ENCODE measurements at places on chromosomes 5 and 9.
A peak's percentile ranks its signal among the peaks of the same experiment; 100 is the strongest.

DNA sequence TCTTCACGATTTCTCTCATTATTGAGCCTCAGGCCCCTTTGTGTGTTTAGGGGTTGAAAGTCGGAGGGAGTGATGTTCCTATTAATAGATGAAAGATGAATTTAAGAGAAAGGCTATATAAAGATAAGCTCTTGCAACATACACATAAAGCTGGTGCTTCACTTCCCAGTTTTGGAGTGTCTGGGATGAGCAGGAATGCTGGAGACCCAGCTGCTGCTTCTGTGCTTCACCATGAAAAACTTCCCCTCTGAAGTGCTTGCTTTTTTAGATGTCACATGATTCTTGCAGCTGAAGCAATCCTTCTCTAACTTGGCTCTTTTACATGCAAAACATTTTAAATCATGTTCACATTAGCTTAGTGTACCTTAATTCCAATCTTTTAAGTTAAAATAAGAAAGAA lies 19.7 kb upstream of the SNCAIP start:
- no peak for DNase-seq

- no peak for DNase-seq
Observed at GRCh38 chr5:147669169-147669869, 113.2 kb downstream of the JAKMIP2 start.

GRCh38 chr5:1316588-1317340 lies 21.9 kb upstream of the TERT start:
- no peak for DNase-seq

DNA sequence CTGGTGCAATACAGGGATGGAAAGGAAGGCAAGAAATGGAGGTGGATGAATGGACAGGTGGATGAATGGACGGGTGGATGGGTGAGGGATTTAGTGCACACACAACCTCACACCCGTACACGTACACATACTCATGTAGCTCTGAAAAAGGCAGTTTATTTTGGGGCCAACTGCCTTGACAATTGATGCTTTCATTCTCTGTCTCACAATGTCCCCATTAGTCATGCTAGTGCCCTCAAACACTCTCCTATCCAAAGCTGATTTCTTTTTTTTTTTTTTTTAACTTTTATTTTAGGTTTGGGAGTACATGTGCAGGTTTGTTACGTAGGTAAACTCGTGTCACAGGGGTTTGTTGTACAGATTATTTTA lies 495.0 kb downstream of the DMAC1 start:
- DNase-seq = no peak

DNA sequence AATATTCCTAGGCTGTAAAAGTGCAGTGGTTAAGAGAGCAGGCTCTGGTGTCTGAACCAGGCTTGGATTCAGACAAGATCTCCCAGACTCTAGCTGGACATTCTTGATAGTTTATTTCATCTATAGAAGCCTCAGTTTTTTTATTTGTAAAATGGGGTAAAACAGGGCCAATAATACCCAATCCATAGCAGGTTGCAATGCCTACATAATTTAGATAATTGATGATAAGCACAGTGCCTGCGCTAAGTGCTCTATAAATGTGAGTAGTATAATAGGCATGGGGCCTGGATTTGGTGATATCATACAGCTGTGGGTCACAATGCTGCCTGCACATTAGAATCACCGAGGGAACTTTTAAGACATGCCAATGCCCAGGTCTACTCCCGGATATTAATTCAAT lies 603.5 kb downstream of the ISL1 start:
- DNase-seq = no peak

- no peak for DNase-seq
Observed at GRCh38 chr9:79572032-79572607, 355 bp downstream of the TLE4 start.

DNA sequence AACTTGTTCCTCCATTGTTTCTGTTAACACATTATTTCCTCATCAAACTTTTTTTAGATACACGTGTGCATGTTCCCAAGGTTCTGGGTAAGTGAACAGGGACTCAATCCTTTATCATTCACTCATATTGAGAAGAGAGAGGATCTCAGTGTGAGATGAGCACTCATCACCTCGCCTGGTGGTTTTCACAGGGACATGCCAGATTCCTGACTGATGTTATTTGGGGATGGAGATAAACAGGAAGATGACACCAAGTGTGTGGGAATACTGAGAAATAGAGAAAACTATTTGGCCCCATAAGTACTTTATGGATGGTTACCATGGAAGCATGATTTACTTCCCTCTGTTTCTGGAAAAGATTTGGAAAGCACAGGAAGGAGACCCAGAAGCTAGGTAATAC lies 533.3 kb upstream of the DMAC1 start:
- DNase-seq = no peak

- no peak for DNase-seq
Observed at GRCh38 chr5:113246361-113246870, 188.4 kb downstream of the TSSK1B start.

- no peak for DNase-seq
Observed at GRCh38 chr5:161287436-161287835, 259.1 kb downstream of the GABRB2 start.

DNA sequence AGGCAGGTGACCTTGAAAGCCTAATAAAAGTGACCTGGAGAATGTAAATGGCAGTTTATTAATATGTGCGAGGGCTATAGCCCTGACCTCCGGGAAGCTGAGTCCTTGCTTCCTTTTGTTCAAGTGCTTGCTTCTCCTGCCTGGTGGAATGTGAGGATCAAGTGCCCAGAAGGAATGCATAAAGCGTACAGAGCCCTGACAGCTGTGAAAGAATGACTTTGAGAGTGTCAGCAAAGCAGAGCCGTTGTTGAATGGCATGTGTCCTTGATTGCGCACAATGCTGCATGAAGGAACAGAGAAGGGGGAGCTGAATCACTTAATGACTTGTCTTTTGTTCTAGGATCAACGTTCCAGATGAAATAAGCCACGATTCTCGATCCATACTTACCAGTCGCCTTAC lies 133.0 kb downstream of the SLF1 start:
- DNase-seq = no peak

- no peak for DNase-seq
Observed at GRCh38 chr5:154055201-154055600, 16.4 kb downstream of the MFAP3 start.

GRCh38 chr5:80960531-80961375 lies 590 bp downstream of the RASGRF2 start:
- peak; percentile 69 for DNase-seq

GRCh38 chr5:175867587-175868347 lies 3.6 kb upstream of the CPLX2 start:
- no peak for DNase-seq

DNA sequence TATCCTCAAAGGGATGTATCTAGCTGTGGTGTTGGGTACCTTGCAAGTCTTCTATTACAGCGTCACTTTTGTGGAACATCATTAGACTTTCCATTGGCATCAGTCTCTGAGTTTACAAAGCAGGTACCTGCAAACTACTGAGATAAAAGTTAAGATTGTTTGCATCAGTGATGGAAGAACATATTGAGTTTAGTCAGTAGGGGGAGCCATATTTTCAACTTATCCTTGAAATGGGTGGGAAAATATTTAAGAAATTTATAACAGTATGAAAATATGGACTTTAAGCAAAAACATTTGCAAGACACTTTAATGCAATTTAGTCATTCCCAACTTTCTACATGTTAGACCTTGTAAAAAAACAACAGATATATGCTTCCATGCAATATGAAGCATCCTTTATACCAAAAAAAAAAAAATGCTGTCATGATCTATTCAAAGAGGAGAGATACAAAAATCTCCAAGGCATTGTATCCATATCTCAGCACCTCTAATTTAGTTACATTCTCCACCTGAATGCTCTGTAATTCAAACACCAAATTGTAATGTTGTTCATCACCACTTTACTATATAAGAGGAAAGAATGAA lies 98.6 kb upstream of the ADAMTS19 start:
- DNase-seq = no peak

DNA sequence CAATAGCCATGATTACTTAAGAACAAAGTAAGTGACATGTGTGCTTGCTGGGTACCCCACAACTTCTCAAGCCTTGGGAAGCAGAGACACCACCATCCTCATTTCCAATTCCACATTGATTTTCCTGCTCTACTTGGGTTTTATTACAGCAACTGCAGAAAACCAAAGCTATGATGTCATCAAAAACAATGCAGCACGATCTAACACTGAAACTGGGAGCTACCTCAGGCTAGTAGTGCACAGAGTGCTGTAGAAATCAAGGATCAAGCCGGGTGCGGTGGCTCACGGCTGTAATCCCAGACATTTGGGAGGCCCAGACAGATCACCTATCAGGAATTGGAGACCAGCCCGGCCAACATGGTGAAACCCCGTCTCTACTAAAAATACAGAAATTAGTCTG lies 174.4 kb upstream of the MSX2 start:
- no peak for DNase-seq

DNA sequence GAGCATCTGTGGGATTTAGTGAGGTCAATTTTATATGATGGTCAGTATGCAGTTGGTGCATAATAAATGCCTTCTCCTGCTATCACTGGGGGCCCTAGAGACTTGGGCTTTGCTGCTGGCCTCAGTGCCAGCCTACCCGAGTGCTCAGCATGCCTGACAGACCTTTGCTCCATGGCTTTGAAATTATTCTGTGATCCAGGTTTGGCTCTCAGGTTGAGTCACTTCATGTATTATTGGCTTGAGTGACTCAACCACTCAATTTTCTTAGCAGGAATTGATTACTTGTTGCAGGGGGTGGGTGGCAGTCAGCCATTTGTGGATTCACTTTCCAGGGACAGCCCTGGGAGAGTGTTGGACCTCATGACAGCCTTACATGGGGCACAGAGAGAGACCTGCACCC lies 13.5 kb downstream of the SLC25A48 start:
- no peak for DNase-seq

GRCh38 chr5:138651767-138652117 lies 76.5 kb upstream of the HSPA9 start:
- DNase-seq = no peak

GRCh38 chr5:110441035-110441434 lies 285.4 kb downstream of the TMEM232 start:
- no peak for DNase-seq

GRCh38 chr5:151144275-151144674 lies 13.3 kb downstream of the ANXA6 start:
- DNase-seq = no peak

DNA sequence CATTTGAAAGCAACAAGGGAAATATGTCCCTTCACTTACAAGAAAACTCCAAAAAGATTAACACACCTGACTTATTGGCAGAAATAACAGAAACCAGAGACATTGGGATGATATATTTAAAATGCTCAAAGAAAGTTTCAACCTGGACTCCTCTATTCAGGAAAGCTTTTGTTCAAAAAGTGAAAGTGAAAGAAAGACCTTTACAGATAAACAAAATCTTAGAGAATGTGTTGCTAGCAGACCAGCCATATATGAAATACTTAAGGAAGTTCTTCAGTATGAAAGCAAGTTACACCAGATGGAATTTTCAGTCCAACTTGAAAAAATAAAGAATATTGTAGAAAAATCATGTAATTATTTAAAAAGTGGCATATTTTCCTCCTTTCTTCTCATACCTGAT lies 1075.1 kb downstream of the NR2F1-AS1 start:
- no peak for DNase-seq

DNA sequence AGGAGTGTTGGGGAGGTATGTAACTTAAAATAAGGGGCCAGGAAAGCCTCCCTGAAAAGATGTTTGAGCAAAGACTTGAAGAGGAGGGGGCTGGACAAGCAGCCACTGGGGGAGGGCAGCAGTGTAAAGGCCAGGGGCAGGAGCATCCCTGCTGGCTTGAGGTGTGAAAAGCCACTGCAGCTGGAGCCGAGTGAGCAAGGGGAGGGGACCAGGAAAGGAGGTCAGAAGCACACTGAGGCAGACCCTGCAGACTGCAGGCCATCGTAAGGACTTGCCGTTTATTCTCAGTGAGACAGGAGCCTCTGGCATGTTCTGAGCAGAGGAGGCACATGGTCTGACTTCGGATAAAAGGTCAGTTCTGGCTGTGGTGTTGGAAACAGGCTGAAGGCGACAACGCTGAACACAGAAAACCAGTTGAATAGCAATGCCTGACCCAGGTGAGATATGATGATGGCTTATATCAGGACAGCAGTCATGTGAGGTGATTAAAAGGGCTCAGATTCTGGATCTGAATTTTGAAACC lies 10.2 kb upstream of the ERGIC1 start:
- no peak for DNase-seq

GRCh38 chr5:139513852-139514485 lies 31.4 kb upstream of the STING1 start:
- DNase-seq = no peak

- no peak for DNase-seq
Observed at GRCh38 chr5:169832845-169833244, 147.4 kb downstream of the INSYN2B start.

- DNase-seq = no peak
Observed at GRCh38 chr5:78956901-78957300, 28.2 kb downstream of the ARSB start.

DNA sequence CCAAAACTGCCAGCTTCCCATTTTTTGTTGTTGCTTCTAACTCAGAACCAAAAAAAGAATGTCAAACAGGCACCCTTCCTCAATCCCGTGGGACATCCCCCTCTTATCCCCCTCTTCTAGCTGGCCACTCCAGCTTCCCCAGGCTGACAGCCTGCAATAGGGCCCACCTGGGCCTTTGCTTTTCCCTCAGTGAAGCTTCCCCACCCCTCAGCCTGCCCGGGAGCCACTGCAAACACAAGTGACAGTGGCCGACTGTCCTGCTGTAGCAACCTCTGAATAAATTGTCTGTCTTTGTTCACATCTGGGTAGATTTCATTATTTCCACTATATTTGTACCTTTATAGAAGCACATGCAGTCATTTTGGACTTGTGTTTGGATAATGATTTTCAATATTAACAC lies 245.3 kb downstream of the GADD45G start:
- DNase-seq = no peak

DNA sequence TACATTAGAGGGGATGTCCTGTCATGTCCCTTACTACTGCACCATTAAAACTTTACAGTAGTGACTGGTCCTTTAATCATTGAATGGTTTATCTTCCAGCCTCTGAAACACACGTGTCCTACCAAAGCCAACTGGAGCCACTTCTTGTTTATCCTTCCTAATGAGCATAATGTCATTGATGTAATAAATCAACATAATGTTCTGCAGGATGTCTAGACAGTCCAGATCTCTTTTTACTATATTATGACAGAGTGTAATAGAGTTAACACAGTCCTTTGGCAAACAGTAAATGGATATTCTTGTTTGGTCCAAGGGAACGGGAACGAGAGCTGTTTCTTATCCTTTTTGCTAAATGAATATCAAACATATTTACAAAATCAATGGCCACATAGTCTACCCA lies 88.1 kb upstream of the PTPRD start:
- DNase-seq = no peak

Data from stimulated activated naive CD8-positive, alpha-beta T cell treated with anti-CD3 and anti-CD28 coated beads, Interleukin-15, amount 100 ng/mL, for 72 hours (primary cell).